Mucosa of descending colon (tissue), 3 donors: ENCODE measurements at places on chromosomes 1 and 21. TPM values are rescaled to one million over a fixed set of nuclear protein-coding genes. Genes with fewer than 3 reads are reported as not detected.

- DNase-seq, result no peak
Measured at GRCh38 chr1:12345350-12346217, 115.8 kb downstream of the VPS13D start.

DNA sequence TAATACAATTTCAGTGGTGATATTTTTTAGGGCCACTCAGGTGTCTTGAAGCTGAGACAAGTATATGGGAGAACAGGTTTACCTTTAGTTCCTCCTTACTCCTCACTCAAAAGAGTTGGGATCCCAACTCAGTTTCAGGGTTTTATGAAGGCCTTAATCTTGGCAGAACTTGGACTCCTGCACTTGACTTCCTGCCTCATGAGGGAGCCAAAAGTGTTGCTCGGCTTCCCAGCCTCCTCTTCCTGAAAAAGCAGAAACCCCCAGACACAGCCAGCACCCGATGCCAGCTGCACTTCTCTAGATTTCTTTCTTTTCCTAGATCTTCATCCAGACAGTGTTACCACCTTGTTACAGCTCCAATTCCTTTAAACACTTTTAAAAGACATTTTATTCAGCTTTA, 70.8 kb upstream of the TMPRSS2 start:
- DNase-seq, result no peak

DNA sequence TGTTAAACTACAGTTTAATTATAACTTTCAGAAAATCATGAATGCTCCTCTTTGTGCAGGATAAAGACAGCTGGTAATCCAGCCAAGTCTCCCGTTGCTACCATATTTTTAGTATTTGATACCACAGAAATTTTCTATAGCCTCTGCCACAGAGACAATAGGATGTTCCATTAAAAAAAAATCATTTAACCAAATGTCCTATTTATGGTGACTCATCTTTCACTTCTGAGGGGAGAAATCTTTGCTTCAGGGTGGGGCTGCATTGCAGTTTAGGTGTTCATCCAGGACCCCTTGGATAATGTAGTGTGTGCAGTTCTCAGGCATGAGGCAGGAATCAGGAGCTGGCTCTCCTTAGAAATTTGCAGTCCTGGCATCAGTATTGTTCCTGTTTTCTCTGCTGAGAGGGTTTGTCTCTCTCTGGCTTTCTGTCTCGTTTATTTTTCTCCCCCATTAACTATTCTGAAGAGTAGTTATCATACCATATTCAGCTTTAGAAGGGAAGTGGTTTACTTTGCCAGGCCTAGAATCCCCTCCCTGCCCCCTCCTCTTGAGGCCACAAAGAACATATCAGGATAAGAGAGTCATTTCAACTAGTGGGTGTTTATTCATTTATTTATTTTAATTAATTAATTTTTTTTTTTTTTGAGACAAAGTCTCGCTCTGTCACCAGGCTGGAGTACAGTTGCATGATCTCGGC, 3.1 kb downstream of the PRUNE1 start:
- no peak for DNase-seq

DNA sequence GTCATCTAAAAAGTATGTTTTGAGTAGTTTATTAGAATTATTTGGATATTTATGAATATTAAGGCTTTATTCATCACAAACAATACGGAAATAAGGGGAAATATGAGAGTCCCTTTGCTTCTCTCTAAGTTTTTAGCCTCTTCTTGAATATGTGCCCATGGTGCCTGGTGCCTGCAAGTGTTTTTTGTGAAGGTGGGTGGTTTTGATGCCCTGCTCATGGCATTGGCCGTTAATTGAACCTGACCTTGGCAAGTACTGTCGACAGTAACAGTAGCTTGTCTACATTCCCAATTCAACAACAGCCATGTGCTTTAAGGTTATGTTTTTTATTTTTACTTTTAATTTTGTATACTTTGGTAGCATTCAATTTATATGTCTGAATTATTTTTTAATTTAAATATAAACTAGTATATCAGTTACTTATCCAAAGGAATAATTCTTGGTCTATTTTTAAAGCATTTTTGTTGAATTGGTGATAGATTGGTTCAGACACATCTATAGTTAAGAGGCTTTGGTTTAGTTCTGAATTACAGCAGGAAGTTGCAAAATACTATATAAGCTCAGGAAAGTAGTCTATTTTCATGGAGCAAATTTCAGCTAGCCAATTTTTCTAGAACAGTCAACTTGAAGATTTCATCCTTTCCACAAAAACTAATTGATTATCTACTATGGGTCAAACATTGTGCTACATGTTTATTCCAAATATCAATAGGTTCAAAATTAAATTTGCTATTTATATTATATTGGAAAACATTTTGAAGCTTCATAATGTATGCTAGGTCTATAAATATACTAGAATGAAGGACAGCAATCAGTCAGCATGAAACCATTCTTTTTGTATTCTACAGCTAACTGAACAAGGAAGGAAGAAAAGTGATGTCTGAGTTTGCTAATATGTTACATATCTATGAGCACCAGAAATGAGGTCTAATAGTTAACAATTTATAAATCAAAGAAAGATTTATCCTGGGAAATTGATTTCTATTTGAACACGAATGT, 184.4 kb downstream of the MRPL39 start:
- DNase-seq, result no peak

- no peak for DNase-seq
Measured at GRCh38 chr1:194473766-194474165, 1287.4 kb upstream of the B3GALT2 start.

- no peak for DNase-seq
Measured at GRCh38 chr1:45887156-45887842, 83.9 kb downstream of the MAST2 start.

DNA sequence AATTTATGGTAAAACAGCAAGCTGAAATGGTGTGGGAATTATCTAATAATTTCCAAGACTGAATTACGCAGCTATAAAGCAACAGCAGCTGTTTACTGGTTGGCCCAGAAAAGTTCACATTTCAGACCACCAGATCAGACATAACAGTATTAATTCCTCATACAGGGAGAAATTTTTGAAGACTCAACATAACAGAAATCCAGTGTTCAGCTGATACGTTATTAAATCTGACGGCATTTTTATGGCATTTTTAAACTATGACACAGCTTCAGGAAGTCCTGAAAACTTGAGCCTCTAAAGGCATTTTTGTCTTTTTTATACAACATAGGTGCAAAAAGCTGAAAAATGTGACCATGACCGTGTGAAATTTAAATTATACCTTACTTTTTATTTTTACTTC, 91.2 kb downstream of the APP start:
- DNase-seq, result no peak

- no peak for DNase-seq
Measured at GRCh38 chr1:92831368-92831761, 475 bp upstream of the RPL5 start.

GRCh38 chr1:55211863-55212262, 3.3 kb downstream of the USP24 start:
- DNase-seq, result no peak

- DNase-seq, result peak; percentile 36
Measured at GRCh38 chr21:42760951-42761751, 107.7 kb downstream of the PDE9A start.

- no peak for DNase-seq
Measured at GRCh38 chr21:36310016-36310415, 10.0 kb upstream of the MORC3 start.

DNA sequence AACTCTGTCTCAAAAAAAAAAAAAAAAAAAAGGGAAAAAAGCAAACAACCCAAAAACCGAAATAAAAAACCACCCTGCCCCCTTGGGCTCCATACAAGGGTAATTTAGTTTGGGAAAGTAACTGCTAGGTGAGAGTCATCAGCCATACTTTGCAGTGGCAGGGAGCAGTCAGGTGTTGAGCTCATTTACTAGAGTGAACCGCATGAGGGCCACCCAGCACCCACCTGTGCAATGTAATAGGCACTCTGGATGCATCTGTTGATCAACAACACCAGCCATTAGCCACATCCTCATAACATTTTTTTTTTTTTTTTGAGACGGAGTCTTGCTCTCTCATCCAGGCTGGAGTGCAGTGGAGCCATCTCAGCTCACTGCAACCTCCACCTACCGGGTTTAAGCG, 9.1 kb downstream of the INAVA start:
- no peak for DNase-seq

GRCh38 chr1:206878456-206878855, 13.0 kb downstream of the IL20 start:
- DNase-seq, result no peak

DNA sequence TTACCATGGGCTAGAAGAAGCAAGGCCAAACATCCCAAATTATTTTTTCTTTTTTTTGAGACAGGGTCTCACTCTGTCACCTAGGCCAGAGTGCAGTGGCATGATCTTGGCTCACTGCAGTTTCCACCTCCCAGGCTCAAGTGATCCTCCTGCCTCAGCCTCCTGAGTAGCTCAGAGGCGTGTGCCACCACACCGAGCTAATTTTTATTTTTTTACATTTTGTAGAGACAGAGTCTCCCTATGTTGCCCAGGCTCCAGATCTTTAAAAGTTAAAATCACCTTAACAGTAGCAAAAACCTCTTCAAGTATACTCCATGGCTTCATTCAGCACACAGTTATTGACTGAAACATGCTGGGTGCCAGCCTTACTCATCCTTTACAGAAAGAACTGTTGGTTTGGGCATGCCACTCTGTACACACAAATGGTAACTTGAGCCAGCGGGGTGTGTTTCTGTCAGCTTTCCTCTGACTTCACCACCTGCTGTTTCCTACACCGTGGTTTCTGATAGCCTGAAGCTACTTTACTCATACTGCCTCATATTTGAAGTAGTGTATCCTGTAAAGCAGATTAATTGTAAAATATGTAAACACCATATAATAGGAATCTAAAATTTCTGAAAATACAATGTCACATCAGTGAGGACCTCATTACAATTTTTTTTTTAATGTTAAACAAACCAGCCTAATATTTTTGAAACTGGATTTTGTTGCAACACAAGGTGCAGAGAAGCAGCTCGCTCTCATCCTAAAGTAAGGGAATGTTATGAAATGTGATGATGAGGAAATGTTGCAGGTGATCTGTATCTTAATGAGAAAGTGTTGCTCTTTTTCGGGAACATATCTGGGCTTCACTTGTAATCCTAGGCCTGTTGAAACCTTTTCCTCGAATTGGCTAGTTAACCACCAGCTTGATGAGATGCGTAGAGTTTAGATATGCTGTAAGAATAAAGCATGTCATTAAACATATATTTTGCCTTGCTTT, 113.9 kb downstream of the ATP5PO start:
- no peak for DNase-seq

GRCh38 chr1:53198241-53198651, 1.6 kb downstream of the CPT2 start:
- peak; percentile 67 for DNase-seq

GRCh38 chr1:115506924-115507589, 134.7 kb upstream of the VANGL1 start:
- DNase-seq, result no peak

DNA sequence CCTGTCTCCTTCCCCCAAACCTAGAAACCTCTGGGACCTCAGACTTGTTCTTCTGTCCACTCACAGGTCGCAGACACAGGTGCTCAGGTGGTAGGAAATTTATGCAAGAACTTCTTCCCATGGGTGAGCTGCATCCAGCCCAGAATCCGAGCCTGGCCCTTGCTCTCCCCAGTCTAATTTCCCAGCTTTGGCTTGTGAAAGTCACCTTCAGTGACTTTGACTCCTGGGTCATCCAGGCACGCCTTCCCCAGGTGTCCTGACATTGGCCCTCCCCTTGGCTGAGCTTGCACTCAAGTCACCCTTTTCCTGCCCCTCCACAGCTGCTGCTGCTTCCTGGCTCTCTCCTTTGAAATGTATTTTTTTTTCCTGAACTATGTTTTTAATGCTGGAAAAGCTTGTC, 6.6 kb downstream of the IPO13 start:
- DNase-seq, result no peak

DNA sequence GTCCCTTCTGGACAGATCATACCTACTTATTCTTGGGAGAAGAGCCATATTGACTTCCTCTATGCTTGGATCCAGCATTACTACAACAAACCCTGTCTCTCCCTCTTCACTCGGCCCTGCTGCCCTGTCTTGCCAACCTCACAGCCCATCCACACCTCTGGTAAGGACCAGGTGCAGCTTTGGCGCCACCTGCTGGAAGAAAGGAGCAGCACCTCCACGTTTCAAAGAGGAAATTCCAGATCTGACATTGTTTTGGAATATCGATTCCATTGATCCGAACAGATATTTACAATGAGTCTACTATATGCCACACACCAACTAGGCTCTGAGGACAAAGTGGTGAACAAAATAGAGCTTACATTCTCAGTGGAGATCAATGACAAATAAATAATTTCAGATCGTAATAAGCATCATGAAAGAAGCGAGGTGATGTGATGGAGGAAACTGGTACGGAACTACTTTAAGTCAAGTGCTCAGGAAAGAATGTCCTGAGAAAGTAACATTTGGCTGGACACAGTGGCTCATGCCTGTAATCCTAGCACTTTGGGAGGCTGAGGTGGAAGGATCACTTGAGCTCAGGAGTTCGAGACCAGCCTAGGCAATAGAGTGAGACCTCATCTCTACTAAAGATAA, 18.7 kb downstream of the MFSD2A start:
- peak; percentile 78 for DNase-seq

DNA sequence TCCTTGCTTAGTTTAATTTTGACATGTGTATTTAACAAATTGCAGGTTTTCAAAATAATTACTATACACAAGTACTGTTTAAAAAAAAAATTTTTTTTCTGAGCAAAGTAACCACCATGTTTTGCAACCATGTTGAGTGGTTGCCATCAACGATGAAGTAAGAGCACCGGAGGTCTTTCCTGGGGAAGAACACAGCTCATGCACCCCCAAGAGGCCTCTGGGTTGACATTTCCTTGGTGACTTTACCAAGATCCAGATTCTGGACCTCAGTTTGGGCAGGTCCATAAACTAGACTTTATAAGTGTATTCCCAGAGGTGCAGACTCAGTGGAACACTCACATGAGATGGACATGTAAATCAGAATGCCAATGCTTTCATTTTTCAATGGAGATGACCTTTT, 36.8 kb upstream of the RALGPS2 start:
- no peak for DNase-seq

DNA sequence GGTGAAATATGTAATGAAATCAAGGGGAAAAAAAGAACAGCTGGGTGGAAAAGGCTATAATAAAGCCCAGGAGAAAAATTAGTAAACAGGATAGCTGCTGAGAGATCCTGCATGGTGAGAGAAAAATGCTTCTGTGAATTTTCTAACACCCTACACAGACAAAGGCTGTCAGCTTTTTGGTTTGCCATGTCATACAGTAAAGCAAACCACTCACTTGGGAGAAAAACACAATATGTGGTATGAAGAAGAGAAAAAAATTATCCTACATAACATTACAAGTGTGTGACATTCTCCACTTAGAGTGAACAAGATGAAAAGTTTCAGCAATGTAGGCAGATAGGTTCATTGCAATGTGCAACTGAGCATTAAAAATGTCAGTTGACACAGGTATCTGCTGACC, 133.6 kb downstream of the PLPPR4 start:
- DNase-seq, result no peak

CD1B gene
- total RNA-seq, result not detected

HSD3B1 gene
- 0.41 TPM for total RNA-seq

PCP4 gene
- 1.4 TPM for total RNA-seq

CNIH3 gene
- total RNA-seq, result 1.1 TPM

CRB1 gene
- not detected for total RNA-seq

CCDC181 gene
- 0.23 TPM for total RNA-seq

LRRIQ3 gene
- 0.38 TPM for total RNA-seq

CRYBG2 gene
- 27.7 TPM for total RNA-seq

LCE1F gene
- total RNA-seq, result not detected

CYP4Z1 gene
- total RNA-seq, result not detected

GRHL3 gene
- total RNA-seq, result not detected
